Activated gamma-delta T cell treated with Interleukin-2 at 50 U/mL for 16 hours (primary cell): ENCODE measurements at places on chromosomes 13 and 19.

DNA sequence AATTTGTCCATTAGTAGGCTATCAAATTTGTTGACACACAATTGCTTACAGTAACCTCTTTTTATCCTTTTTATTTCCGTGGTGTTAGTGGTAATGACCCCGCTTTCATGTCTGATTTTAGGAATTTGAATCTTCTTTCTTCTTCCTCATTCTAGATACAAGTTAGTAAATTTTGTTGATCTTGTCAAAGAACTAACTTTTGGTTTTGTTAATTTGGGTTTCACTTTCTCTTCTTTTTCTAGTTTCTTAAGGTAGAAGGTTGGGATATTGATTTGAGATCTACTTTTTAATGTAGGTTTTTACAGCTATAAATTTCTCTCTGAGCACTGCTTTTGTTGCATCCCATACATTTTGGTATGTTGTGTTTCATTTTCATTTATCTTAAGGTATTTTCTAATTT, 53.3 kb upstream of the SLC7A1 start:
- DNase-seq = no peak

DNA sequence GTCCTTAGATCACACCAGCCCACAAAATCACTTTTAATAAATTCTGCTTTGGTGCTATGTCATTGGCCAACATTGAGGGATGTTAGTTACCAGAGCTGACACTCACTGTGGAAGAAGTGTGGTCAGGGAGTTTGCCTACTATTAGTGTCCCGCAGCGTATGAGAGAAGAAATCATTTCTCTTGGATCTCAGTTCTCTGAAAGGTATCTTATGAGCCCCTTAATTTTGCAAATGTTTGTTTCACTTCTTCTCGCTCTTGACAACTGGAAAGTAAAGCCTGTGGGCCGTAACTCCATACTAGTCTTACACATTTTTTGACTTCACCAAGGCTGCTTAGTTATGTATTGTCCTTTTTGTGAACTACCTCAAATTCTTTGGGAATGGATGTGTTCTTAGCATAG, 80.9 kb downstream of the FLT1 start:
- no peak for DNase-seq

- DNase-seq = no peak
Observed at GRCh38 chr19:39524495-39524894, 8.2 kb downstream of the EID2B start.

DNA sequence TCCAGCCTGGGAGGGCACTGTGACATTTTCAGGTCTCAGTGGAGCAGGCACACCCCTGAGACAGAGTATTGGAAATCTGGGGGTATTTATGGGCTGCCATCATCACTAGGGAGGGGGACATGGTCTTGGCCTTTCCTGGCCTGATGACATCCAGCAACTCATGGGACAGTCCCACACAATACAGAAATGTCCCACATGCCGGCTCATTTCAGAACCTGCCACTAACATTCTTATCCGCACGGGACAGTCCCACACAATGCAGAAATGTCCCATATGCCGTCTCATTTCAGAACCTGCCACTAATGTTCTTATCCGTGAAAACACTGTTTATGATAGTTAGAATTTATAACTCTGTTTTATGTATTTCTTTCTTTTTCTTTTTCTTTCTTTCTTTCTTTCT, 9.8 kb downstream of the SLC8A2 start:
- DNase-seq = no peak

GRCh38 chr13:84139561-84140158, 257.4 kb upstream of the SLITRK1 start:
- DNase-seq = no peak

GRCh38 chr19:33300009-33300893, 2.1 kb downstream of the CEBPA start:
- no peak for DNase-seq

DNA sequence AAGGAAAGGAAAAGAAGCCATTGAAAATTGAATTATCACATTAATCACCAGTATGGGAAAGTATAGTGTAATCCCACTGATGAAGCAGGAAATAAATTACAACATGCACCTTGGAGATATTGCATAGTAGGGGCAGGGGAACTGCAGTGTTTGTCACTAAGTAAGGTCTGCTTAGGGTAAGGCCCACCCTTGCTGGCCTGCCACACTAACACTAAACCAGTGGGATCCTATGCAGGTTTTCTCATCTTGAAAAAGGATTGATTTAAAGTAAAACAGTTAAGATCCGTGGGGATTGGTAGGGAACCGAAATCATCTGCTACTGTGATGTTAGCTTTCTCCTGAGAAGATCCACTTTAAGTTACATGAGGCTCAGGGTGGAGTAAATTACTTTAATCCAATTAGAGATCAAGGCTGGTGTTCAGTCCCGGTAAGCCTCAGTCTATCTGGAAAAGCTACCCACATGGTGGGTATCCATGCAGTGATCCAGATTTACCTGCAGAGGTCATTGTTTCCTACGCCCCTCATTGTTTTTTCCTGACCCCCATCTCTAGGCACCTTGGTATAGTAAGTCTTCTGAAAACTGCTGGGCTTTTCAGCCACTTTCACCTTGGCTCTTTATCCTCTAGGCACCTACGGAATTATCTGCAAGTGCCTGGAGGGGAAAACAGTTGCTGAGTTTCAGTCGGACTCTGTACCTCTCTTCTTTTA, 1014.9 kb upstream of the ATXN8OS start:
- DNase-seq = no peak

- DNase-seq = no peak
Observed at GRCh38 chr13:20416223-20416745, 109.4 kb downstream of the CRYL1 start.

GRCh38 chr13:110125157-110125556, 181.8 kb downstream of the COL4A1 start:
- DNase-seq = no peak

- DNase-seq = no peak
Observed at GRCh38 chr13:104759069-104759468, 1692.9 kb upstream of the SLC10A2 start.

DNA sequence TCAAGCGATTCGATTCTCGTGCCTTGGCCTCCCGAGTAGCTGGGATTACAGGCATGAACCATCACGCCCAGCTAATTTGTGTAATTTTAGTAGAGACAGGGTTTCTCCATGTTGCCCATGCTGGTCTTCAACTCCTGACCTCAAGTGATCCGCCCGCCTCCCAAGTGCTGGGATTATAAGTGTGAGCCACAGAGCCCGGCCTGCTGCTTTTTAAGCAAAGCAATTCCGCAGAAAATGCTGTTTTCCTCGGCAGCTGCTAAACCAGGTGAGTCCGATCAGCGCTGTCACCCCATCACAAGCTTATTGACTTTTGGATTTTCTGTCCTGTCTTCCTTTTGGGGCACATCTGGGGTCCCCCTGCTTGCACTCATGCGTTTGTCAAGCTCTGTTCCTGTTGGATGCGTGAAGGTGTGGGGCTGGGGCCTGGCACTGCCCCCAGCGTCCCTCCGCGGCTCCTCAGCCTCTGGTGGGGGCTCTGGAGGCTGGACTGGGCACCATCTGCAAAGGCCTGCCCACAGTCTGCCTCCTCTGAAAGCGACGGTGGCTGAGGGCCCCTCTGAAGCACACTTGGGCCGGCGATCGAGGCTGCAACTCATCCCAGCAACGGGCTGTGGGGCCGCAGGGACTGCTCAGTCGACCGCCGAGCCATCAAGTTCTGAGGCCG, 25.7 kb downstream of the CEBPG start:
- DNase-seq = no peak

- peak; percentile 33 for DNase-seq
Observed at GRCh38 chr19:49442771-49443365, 1.5 kb upstream of the SLC17A7 start.

- DNase-seq = no peak
Observed at GRCh38 chr19:38047049-38047438, 140.0 kb downstream of the SIPA1L3 start.
